ENCODE measurements at places on chromosomes 13 and 19.

DNA sequence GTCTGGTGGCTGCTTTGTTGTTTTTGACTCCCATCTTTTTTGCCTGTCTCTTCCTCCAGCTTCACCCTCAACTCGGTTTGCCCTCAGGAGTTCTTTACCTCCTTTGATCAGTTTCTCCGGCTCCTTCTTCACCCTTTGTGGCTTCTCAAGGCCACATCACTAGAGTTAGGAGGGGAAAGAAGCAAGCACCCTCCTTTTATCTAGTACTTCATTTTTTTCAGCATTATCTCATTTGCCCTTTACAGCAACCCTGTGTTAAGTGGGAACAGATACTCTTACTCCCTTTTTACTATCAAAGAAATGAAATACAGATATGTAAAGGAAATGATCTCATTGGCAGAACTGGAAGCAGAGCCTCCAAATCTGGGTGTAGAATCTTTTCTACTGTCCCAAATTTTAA is 26.9 kb downstream of the RAP2A start:
- DNase-seq, result no peak

DNA sequence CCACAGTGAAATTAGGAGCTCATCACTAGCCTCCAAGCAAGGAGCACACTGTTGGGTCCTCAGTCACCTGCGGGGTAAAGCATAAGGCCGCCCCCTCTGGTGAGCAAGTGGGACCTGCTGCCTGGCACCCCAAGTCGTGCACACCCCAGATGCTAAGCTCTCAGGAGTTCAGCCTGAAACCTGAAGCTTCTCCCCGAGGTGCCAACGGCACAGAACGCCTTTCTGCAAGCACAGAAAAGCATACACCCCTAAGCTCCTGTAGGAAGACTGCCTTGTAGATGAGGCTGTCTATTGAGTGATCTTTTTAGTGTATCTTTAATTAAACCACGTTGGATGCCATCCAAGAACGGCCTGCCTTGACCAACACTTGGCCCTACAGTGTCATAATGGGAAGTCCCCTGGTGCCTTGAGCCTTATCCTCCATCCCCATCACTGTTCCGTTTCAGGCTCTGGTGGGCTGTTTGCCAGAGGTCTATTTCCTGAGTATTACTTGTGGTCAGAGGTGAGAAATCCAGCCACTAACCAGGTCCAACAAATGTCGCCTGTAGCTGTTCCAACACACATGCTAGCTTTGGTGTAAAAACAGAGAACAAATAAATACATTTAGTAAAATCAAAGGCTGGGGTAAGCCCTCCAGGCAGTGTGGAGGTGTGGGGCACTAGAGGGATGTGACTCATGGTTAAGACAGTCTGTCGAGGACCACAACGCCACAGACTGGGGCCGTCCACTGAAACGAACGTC is 44.8 kb downstream of the C13orf42 start:
- no peak for DNase-seq

- no peak for DNase-seq
These were observed 658.7 kb downstream of the SLITRK1 start for GRCh38 chr13:83223546-83223945.

DNA sequence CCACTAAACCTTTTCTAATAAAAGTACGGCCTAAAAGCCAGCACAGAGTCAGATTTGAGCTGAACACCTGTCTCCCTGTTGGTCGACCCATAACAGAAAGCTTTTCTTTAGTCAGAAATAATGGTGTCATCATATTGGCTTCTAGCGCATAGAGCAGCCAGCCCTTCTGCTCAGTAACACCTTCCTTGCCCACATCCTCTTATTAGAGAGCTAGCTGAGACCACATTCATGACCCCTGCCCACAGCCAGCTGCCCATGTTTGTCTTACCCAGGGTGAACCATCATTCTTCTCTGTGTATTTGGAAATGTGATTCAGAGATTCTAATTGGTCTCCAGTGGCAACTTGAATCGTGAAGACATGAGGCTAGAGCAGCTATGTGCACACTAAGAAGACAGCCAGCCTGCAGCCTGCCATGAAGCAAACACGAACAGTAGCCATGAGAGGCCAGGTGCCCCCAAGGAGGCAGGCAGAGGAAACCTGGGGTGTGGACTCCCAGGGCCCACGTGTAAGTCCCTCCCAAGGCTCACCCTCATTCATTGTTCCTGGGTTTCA is 82.3 kb upstream of the PDCD5 start:
- no peak for DNase-seq

DNA sequence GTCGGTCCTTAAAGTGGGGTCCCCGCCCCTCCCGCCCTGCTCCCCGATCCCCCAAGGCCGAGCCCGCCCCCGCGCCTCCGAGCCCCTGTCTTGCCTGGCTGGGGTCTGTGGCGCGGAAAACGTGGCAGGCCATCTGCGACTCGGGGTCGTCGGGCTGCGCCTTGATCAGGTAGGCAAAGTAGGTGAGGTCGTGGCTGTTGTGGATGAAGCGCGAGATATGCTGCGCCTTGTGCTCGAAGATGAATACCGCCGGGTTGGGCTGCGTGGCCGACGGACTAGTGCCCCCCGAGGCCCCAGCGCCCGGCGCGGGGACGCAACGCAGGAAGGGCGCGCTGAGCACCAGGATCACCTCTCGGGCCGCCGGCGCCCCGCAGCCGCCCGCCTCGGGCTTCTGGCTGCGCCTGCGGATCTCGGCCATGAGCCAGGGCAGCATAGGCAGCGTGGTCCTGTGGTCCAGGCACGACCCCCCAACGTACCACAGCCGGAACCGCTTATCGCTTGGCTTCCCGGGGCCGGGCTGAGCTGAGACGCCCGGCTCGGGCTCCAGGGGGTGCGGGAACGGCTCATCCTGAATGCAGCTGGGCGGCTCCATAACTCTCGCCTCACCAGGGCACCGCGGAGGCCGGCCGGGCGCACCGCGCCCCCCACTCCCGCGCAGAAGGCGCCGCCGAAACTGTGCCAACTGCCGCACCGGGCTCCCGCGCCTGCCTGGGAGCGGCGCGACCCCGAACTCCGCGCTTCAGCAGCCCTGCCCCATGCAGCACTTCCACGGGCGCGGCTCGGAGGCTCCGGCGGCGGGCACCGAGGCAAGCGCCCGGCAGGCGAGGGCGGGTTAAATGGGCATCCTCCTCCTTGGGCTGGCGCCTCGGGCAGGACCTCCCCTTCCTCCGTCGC is 546 bp downstream of the TBC1D4 start:
- DNase-seq, result no peak

DNA sequence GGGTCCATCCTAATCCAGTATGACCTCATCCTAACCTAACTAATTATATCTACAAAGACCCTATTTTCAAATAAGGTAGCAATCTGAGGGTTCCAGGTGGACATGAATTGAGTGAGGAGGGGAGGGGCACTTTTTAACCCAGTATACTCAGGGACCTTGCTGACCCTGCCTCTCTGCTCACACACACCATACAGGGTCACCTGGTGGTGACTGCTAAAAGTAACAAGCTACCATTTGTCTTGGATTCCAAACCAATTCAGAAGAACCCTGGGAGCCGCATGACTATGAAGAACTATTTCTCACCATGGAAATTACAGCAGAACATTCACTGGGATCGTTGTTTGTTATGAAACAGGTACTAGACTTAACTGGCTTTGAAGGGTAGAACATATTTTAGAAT is 151.9 kb downstream of the LACC1 start:
- DNase-seq, result no peak

GRCh38 chr13:29284726-29285125 is 310.8 kb downstream of the SLC7A1 start:
- no peak for DNase-seq

DNA sequence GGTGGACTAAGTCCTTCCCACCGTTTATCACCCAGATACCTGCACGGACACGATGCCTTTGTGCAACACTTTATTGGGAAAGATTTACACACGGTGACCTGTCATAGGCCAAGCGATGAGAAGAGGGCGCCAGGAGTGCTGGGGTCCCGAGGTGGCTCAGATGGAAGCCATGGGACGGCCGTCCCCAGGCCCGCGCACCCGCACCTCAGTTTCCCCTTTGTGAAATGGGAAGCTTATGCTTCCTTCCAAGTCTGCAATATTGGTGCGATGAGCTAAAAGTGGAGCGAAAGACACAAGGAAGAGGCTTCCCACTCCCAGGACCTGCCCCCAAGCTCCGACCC is 369 bp upstream of the TMC4 start:
- no peak for DNase-seq

GRCh38 chr13:31538067-31539042 is 201.0 kb upstream of the RXFP2 start:
- no peak for DNase-seq

GRCh38 chr13:110244071-110244830 is 62.7 kb downstream of the COL4A1 start:
- DNase-seq, result no peak

Measured in stimulated activated CD4-positive, alpha-beta T cell treated with anti-CD3 and anti-CD28 coated beads, TNF-alpha, amount 100 ng/mL, for 1 hour (primary cell).